ENCODE measurements at places on chromosomes 16 and 17. TPM values are rescaled to one million over a fixed set of nuclear protein-coding genes. Genes with fewer than 3 reads are reported as not detected.

- peak; percentile 5 for DNase-seq
Observed at GRCh38 chr17:289409-289808, 63.2 kb downstream of the RPH3AL start.

GRCh38 chr17:78185981-78186691 is 716 bp downstream of the TK1 start:
- DNase-seq: no peak

EVI2B gene
- total RNA-seq: 0.67 TPM

DNA sequence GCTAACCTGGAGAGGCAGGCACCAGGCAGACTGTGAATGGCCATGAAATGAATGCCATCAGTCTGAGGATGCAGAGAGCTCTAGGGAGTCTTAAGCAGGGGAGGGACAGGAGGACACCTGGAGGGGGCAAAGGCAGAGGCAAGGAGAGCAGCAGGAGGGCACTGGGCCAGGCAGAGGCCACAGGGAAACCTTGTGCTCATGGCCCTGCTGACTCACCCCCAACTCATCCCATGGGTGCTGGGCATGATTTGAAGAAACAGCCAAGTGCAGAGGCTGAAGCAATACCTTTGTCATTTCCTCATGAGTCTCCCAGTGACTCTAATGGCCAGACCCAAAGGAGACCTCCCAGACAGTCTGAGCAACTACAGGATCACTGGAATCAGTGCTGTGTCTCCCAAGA is 141.4 kb downstream of the TMEM132E start:
- no peak for DNase-seq

TBC1D3I gene
- total RNA-seq: not detected

HSD11B2 gene
- total RNA-seq: 4.3 TPM

DNA sequence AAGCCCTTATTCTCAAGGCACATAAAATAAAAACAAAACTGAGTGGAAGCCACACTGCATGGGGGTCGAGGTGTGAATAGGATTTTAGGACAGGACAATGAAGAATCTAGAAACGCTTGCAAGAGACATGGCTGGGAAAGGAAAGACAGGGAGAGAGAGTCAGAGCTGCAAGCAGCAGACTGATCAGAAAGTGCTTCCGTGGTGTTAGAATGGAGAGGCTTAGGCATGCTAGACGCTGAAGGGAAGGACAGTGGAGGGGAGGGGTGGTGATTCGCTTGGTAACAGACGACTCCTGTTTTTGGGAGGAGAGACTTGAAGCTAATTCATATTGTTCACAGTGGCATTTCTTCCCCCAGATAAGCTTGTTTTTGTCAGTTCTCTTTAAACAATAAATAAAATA is 173.5 kb downstream of the AIPL1 start:
- no peak for DNase-seq

DNA sequence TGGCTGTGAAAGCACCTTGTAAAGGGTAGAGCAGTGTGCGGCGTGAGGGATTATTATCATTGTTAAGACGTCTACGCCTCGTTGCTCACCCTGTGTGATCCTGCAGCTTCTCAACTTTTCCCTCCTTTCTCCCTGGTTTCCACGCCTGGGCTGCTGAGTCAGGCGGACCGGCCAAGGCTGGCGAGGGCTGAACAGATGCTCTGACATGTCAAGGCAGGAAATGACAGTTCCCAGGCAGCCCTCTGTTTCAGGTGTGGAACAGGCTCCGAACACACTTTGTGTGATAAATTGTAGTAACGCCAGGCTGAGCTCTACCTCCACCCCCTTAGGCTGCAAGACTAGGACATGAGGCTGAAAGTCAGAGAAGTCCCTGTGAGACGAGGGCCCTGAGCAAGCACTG is 46.0 kb upstream of the TBX2 start:
- no peak for DNase-seq

SLC46A1 gene
- 11.9 TPM for total RNA-seq

TNFRSF12A gene
- total RNA-seq: 159 TPM

TNP2 gene
- total RNA-seq: not detected

TPSG1 gene
- total RNA-seq: 0.29 TPM

- no peak for DNase-seq
Observed at GRCh38 chr17:72409405-72410002, 288.7 kb downstream of the SOX9 start.

DNA sequence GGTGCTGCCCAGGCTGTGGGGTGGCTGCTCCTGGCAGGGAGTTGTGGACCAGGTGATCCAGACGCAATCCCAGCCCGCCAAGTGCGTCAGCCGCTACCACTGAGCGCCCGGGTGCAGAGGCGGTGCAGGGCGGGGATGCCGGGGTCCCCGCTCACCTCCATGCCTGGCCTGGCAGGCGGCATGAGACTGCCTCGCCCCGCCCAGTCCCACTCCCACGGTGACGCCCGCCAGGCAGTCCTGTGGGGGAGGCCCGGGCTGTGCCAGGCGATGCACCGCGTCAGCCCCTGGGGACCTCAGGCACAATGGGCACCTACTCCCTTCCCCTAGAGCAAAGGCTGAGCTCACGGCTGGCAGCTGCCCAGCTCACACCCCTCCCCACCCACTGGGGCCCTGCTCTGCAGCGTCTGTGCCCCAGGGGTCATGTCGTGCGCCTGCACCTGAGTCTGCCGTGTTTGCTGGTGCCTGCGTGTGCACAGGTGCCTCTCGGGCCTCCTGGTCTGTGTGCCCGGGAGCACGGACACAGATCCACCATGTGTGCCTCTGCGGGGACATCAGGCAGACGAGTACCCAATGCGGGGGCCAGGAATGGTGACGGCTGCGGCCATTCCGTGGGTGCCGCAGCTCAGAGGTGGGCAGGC is 5.3 kb downstream of the RPUSD1 start:
- no peak for DNase-seq

GRCh38 chr17:80837711-80838110 is 153.9 kb upstream of the CHMP6 start:
- DNase-seq: no peak

- DNase-seq: no peak
Observed at GRCh38 chr16:2273484-2273883, 5.6 kb upstream of the RNPS1 start.

- no peak for DNase-seq
Observed at GRCh38 chr16:29842732-29843346, 20.2 kb downstream of the CDIPT start.

SLC9A5 gene
- total RNA-seq: 1.1 TPM

OTOP3 gene
- total RNA-seq: not detected

TMEM204 gene
- total RNA-seq: 45.4 TPM

DNA sequence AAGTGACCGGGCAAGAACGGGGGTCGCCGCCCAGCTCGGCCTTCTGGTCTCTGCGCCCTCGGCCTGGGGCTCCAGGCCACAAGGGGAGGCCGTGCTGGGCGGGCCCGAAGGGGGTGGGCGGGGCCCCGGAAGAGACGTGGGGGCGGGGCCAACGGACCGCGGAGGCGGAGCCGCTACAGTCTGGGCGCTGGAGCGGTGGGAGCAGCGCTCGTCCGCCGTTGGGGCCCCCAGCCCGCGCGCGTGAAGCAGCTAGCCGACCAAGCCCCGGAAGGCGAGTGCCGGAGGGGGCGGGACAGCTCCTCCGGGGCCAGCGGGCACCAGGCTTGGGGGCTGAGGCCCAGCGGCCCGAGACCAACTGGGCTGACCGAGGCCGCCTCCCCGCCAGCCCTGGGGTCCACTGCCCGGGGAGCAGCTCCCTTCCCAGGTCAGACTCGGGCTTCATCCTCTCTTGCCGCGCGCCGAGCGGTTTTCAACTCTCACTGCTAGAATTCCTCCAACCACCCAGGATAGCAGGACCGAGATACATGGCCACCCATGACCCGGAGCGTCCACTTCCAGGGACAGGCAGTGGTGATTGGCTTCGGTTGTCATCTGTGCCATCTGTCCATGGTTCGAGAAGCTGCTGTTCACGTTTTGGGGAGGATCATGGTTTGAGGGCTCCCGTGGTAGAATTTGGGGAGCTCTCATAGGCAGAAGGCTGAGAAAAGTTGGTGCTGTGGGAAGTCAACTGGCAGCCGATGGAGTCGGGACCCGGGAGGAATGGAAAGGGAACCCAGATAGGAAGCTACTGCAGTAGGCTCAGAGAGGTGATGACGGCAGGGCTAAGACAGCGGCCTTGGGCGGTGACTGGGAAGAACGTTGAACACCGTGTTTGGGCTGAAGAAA is 44.6 kb upstream of the LCMT1 start:
- peak; percentile 82 for DNase-seq

- DNase-seq: peak; percentile 18
Observed at GRCh38 chr16:49112754-49113153, 168.9 kb downstream of the CBLN1 start.

B4GALNT2 gene
- total RNA-seq: 0.74 TPM

ABCA3 gene
- 23.4 TPM for total RNA-seq

- no peak for DNase-seq
Observed at GRCh38 chr16:48622456-48623303, 12.7 kb upstream of the N4BP1 start.

DNA sequence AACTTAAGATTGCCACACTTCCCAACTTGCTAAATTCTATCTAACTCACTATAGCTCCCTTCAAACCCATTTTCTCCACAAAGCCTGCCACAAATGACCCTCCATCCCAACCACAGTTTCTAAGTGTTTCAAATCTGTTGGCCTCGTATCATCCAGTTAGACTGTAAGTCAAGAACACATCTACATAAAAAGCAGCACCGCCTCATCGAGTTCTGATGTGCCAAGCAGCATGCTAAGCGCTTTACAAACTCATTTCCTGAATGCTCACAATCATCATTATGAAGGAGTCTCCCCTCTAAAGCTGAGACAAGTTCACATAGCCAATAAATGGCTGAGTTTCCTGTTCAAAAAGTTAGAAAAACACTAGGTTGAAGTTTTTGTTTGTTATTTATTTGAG is 9.2 kb upstream of the ANKFY1 start:
- DNase-seq: no peak

DNA sequence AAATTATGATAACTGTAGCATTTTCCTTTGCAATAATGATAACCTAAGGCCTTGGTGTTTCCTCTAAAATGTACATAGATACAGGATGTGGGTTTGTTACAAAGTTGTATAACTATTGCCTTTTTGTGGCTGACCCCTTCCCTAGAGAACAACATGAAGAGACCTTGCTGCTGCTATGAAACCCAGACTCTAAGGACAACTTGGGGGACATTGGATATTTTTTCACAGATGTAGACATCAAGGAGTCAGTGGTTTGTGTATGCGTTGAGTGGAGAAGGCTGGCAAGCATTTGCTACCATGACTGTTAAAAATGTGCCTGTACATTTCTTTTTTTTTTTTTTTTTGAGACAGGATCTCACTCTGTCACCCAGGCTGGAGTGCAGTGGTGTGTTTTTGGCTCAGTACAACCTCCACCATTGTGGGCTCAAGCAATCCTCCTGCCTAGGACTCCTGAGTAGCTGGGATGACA is 12.3 kb downstream of the HMOX2 start:
- DNase-seq: no peak

FOXJ1 gene
- total RNA-seq: not detected

DNA sequence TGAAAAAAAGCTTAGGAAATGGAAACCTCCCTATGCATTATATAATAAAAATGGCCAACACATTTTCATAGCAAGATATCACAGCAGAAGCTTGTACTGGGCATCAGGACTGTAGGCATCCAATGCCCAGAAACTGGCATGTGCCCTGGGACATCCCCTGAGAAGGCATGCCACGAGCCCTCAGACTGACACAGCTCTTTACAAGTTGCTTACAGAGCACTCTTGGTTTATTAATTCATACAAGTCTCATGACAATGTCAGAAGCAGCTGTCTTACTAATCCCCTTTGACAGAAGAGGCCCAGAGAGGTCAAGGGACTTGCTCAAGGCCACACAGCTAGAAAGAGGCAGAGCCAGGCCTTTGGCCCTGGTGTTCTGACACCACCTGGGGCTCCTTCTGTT is 5.6 kb upstream of the CCL2 start:
- peak; percentile 49 for DNase-seq

GRCh38 chr16:23514381-23515152 is 4.3 kb upstream of the GGA2 start:
- DNase-seq: no peak

CLEC10A gene
- total RNA-seq: 6.7 TPM

SOCS1 gene
- total RNA-seq: 2.4 TPM

DNA sequence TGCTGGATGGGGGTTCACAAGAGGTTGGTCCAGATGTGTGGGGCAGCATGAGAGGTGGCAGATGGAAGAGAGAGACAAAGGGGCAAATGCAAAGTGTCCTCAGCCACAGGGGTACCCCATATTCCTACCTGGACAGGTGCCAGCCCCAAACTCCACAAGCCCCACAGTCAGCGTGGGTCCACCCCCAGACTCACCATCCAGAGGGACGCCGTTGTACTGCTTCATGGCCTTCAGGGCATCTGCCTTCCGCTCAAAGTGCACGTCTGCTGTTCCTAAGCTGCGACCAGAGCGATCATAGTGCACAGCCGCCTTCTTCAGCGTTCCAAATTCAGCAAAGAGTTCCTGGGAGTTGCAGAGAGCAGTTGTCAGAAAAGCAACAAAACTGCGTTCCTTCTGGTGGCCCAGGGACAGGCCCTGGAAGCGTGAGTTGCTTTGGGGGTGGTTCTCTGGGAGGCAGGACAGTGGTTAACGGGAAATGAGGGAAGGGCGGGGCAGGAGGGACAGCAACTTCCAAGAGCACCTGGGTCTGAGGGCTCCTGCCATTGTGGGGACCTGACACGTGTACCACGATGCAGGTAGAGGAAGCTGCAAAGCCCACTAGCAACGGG is 2.3 kb downstream of the ALYREF start:
- DNase-seq: no peak

EVPL gene
- total RNA-seq: 0.28 TPM

SLC7A6 gene
- total RNA-seq: 27.6 TPM

SPNS3 gene
- 5.0 TPM for total RNA-seq

DNA sequence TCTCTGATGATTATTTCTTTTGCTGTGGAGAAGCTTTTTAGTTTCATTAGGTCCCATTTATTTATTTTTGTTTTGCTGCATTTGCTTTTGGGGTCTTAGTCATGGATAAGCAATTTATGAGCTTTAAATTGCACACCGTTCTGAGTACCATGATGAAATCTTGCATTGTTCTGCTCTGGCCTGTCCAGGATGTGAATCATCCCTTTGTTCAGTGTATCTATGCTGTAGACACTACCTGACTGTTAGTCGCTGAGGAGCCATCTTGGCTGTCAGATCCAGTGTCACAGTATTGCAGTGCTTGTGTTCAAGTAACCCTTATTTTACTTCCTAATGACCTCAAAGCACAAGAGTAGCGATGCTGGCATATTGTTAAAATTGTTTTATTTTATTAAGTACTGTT is 218.0 kb upstream of the CNTNAP4 start:
- no peak for DNase-seq

SEZ6 gene
- total RNA-seq: 1.0 TPM

DNA sequence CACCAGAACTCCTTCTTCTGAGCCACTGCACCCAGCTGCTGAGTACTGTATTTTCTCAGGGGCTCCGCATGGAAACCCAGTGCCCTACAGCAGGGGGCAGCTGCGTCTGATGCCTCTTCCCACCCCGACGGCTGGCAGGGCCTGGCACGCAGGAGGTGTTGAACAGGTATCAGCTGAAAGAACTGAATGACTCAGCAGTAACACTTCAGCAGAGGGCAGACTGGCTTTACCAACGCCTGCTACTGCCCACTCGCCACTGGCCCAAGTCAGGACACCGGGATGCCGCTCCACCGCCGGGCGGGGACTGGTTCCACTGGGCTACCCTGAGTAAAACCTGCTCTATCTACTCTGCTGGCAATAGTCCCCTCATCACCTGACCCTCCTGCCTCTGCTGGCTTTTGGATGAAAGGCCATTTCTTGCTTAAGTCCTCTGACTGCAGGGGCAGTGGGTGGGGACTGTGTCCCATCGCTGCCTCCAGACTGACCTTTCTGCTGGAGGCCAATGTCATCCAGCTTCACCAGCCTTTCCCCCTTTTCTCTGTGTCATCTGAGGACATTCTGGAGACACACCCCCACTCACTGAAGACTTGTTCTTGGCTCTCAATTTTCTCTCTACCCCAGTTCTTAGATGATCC is 100.4 kb upstream of the FA2H start:
- DNase-seq: no peak

All from adrenal gland (tissue), 19 donors.